CD4-positive, alpha-beta T cell treated with Interleukin-15 for 1 hour (primary cell): ENCODE measurements at places on chromosomes 7 and 10.

DNA sequence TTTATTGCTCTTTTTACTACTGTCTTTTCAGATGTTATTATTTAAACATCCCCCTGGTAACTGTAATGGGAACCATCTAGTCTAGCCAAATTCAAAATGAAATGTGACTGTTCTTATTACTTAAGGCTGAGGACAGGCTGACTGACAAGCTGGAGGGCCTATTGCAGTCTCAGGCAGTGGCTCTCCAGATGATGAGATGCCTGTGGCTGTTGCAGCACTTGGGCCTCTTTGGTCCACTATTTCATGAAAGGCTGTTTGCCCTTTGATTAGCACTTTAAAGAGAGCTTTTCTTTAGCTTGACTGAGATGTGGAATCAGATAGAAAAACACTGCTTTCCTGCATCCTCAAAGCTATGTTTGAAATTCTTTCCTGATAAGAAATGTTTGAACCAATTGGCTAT lies 540.5 kb downstream of the SORCS3 start:
- no peak for DNase-seq

GRCh38 chr10:26157734-26158133 lies 58.8 kb upstream of the GAD2 start:
- no peak for DNase-seq

DNA sequence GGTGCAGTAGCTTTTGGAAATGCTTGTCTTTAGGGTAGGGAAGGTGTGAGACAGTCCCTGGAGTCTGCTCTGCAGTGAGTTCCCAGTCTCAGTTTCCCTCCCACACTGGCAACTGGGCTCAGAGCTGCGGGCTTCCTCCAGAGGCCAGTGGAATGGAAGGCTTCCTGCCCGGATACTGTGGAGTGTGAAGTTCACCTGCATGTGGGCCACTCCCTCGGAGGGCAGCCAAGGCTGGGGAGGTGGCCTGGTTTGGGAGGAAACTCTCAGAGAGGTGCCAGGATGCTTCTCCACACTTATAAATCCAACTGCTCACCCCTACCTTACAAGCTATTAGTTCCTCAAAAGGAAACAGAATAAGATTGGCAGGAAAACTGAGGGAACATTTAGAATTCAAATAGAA lies 18.1 kb upstream of the UBE2H start:
- no peak for DNase-seq

GRCh38 chr7:154640266-154640865 lies 362.6 kb downstream of the PAXIP1 start:
- DNase-seq = no peak

DNA sequence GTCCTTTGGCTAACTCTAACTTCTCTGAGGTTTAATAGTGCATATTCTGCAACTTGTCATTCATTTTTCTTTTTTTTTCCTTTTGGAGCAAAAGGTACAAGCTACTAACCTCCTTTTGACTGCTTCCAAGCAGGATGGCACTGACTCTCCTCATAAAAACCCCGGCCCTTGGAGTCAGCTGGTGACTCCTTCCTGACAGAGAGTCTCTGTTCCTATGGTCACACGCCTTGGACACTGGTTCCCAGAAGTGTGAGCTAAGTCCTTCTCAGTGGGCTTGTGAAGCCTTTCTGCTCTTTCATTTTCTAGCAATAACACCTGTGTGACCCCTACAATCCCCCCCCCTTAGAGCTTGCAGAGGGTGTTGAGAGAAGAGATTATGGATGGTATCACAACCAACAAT lies 21.7 kb downstream of the DOCK4 start:
- no peak for DNase-seq

DNA sequence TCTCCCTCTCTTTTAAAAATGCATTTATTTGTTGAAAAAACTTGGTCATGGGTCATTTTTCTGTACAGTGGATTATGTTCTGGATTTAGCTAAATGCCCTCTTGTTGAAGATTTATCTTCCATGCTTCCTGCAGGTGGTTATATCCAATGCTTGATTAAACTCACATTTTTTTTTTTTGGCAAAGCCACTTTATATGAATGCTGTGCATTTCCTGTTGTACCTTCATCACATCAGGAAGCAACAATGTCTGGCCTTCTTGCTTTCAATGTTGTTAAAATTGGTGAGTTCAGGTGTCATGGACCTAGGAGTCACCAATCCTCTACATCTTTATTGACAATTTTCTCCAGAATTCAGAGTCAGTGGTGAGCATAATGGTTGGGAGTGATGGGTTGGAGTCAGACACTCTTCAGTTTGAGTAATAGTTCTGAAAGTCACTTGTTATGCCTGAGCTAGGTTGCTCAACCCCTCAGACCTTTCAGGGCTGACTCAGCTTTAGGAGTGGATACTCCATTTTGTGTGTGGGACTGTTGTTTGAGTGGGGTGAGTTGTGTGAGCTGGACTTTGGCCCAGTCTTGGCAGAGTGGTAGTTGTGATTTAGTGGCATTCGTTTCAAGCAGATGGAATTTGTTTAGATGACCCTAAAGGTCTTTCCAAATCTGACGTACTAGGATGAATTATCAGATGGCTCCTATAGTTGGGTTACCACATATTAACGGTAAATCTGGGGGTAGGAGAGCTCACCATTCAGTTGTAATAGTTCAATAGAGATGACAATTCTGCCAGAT lies 213.5 kb upstream of the ZNF32 start:
- no peak for DNase-seq

DNA sequence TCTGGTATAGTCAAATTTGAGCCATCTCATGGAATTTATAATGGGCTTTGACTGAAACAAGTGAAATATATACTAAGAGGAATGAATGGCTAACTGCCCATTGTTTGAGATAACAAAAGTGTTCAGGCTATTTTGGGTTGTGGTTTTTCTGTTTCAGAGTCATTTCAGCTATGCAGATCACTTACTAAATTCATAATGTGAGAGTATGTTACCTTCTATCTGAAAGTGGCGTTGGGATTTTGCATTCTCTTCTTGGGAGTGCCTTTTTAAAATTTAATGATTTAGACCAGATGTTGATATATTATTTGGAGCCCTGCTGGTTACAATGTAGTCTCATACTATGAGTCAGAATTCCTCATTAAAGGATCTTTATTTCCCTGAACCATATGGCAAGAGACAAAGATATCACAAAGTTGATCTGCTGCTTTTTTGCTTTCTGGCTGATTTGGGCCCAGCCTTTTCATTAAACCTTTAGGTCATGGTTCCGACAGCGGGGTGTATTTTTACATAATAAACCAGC lies 10.4 kb downstream of the VCL start:
- no peak for DNase-seq

GRCh38 chr7:84294847-84295455 lies 100.4 kb upstream of the SEMA3A start:
- DNase-seq = no peak

DNA sequence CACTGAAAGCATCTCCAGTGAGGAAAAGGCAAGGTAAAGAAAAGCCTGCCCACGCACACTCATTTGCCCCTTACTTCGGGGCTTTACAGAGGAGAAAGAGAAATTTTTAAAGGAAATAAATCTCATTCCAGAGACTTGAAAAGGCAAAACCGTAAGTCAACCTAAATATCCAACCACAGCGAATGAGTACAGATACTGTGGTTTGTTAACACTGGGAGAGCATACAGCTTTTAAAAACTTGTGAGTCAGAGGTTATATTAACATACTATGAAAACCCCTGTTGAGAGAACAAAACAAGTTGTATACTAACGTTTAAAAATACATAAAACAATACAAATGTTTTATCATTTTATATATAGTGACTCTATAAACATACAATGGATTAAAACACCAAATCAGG lies 28.6 kb upstream of the ST7 start:
- no peak for DNase-seq

DNA sequence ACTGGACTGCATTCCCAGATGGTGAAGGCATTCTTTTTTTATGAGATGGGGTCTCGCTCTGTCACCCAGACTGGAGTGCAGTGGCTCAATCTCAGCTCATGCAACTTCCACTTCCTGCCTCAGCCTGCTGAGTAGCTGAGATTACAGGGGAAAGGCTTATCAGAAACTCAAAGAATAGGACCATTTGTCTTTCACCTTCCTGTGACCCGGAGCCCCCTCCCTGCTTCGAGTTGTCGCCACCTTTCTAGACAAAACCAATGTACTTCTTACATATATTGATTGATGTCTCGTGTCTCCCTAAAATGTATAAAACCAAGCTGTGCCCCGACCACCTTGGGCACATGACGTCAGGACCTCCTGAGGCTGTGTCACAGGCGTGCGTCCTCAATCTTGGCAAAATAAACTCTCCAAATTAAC lies 1.8 kb upstream of the METTL27 start:
- DNase-seq = no peak

DNA sequence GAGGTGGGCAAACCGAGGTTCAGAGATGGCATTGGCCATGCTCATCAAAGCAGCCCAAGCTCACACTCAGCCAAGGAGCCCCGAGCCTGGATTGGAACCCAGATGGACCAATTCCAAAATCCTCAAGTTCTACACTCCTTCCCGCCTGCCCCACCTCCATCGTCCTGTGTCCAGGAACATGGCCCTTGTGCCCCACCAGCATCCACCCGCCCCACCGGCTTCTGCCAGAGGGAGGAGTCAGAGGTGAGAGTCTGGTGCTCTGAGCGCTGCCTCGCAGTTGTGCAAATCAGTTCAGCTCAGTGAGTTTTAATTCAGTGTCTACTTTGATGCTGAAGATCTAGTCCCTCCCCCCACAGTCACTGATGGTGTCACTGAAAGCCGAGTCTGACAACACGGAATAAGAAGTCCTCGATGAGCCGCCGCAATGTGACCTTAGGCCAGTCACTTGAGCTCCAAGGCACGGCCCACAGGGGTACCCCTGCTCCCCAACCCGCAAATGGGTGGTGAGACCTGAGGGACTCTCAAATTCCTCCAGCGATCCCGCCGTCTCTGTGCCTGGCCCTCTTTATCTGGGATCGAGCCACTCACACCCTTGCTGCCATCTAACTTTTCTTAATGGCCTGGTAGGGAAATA lies 26.3 kb downstream of the PRKAG2 start:
- peak; percentile 55 for DNase-seq

DNA sequence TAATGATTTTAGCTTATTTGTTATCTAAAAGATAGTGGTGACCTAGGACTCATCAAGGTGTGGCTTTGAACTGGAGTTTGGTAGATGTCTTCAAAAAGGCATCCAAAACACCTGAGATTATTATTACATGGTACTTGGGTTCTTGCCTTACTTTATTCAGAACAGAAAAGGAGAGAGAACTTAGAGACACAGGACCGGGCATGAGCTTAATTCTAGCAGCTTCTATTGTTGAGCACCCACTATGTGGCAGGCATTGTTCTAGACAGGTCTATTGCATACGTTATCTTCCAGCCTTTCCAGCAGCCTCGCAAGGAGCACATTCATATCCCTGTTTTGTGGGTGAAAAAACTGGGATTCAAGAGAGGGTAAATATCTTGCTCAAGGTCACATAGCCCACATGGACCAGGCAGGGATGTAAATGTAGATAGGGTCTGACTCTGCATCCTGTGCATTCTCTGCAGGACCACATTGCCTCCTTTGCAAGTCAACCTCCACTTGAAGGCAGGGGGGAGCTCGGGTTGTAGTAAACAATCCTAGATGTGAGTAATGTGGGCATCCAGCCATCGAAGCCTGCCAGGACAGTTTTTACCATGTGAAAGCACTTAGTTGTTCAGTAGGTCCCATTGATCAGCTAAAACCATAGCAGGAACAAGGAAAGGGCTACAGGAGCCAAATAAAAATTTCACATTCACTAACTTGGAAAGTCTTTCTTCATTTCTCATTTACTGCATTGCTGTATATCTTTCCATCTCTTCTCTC lies 551.4 kb downstream of the LRMDA start:
- DNase-seq = no peak

DNA sequence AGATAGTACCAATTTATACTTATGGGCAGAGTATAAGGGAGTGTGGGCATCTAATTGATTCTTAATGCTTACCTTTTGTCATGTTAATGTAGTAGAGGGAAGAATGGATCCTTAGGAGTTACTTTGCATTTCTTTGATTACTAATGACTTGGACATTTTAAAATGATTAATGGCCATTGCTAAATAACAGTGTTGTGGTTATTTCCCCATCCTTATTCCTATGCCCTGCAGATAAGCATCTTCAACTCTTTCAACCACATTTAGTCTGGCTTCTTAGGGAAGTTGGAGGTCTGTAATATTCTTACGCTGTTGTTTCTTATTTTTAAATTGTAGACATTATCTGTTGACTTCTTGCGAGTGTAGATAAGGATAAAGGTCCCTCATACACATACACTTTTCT lies 37.2 kb downstream of the KAT6B start:
- no peak for DNase-seq

GRCh38 chr10:32234471-32234870 lies 112.5 kb downstream of the EPC1 start:
- DNase-seq = no peak

GRCh38 chr10:101695404-101695890 lies 477 bp upstream of the FBXW4 start:
- DNase-seq = no peak

DNA sequence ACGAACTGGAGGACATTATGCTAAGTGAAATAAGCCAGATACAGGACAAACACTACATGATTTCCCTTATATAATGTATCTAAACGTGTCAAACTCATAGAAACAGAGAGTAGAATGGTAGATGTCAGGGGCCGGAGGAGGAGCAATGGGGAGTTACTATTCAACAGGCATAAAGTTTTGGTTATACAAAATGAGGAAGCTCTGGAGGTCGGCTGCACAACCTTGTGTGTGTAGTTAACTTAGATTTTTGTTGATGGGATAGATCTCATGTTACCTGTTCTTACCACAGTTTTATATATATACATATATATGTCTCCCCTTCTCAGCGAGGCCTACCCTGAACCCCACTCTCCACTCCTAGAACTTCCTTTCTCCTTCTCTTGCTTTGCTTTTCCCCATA lies 22.4 kb upstream of the TECTB start:
- no peak for DNase-seq

DNA sequence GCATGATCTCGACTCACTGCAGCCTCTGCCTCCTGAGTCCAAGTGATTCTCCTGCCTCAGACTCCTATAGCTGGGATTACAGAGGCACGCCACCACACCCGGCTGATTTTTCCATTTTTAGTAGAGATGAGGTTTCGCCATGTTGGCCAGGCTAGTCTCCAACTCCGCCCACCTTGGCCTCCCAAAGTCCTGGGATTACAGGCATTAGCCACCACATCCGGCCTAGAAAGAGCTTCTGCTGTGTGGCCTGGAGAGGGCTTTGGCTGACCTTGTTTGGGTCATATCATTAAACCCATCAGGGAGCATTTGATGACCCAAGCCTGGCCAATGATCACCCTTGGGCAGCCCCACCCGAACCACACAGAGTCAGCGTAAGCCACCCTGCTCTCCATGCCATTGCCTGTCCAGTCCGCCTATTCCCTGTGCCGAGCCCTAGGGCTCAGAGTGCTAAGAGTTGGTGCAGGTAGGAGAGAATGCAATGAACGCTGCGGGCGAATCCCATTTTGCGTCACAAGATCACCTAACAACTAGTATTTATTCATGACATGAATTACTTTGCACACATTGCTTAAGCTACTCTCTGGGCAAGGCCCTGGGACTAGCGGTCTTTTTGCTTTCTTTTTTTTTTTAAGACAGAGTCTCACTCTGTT lies 22.3 kb upstream of the GDI2 start:
- DNase-seq = no peak

GRCh38 chr10:124008681-124009080 lies 84.7 kb downstream of the CHST15 start:
- no peak for DNase-seq
